Glomerular endothelial cell (primary cell): ENCODE measurements at places on chromosomes 16 and 17. TPM values are rescaled to one million over a fixed set of nuclear protein-coding genes. Genes with fewer than 3 reads are reported as not detected.

KRTAP2-1 gene
- total RNA-seq = not detected in 2 replicates

IRX5 gene
- total RNA-seq = 3.1 and 3.2 TPM in 2 replicates

KRT24 gene
- total RNA-seq = not detected in 2 replicates

GRCh38 chr16:3878610-3879009 is 1.9 kb downstream of the CREBBP start:
- no peak for DNase-seq

- DNase-seq = no peak
These were observed 3.5 kb downstream of the FMNL1 start for GRCh38 chr17:45225051-45225700.

- no peak for DNase-seq
These were observed 816 bp downstream of the HSBP1 start for GRCh38 chr16:83808573-83809014.

- DNase-seq = no peak
These were observed at the start of gene SDR42E2 for GRCh38 chr16:22161999-22162655. Gene SDR42E2 (plus strand): TSS chr16:22162506. CDS start chr16:22165583, 3,077 bp downstream.
